Colonic mucosa (tissue), 4 donors: ENCODE measurements at places on chromosomes 12 and 14. TPM values are rescaled to one million over a fixed set of nuclear protein-coding genes. Genes with fewer than 3 reads are reported as not detected.

- DNase-seq: no peak
These were observed 3.5 kb downstream of the WNT10B start for GRCh38 chr12:48967991-48968390.

DNA sequence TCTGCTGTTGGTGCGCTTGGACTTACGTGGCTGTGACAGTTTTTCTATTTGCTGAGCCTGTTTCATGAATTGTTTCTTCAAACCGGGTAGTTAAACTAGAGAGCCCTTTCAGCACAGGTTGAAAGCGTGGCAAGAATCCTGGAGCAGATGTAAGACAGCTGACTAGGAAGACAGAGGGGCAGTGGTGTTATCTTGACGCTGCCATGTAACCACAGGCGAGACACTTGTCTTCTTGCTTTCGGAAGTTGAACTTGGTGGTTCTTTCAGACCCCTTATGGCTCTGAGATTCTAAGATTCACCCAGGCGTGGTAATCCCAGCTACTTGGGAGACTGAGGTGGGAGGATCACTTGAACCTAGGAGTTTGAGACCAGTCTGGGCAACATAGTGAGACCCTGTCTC lies 4.3 kb downstream of the EMP1 start:
- DNase-seq: no peak

Gene C14orf132
- total RNA-seq: 3.6 TPM

GRCh38 chr12:44462729-44463128 lies 413.4 kb downstream of the NELL2 start:
- DNase-seq: no peak

DNA sequence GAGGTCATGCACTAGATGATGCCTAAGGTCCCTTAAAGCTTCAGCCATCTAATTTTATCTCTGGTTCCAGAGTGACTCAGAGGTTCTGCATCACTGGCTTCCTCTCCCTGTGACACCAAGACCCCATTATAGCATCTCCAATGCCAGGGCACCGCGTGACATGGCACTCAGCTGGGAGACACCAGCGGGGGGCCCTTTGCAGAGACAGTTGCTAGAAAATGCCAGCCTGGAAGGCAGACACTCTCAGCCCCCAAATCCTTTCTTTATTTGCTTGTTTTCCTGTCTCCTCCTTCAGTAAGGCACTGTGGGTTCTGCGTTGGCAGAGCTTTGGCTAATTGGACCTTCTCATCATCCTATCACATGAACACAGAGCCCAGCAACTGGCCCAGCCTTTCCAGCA lies 123.5 kb upstream of the VRK1 start:
- DNase-seq: no peak

Gene GPR65
- 1.2 TPM for total RNA-seq

Gene IRAK4
- 17.3 TPM for total RNA-seq
